ENCODE measurements at places on chromosomes 4 and X. TPM values are rescaled to one million over a fixed set of nuclear protein-coding genes. Genes with fewer than 3 reads are reported as not detected.

TRIM60 gene
- not detected for total RNA-seq

PNMA3 gene
- 1.2 TPM for total RNA-seq

FHIP1A gene
- total RNA-seq: not detected

DNA sequence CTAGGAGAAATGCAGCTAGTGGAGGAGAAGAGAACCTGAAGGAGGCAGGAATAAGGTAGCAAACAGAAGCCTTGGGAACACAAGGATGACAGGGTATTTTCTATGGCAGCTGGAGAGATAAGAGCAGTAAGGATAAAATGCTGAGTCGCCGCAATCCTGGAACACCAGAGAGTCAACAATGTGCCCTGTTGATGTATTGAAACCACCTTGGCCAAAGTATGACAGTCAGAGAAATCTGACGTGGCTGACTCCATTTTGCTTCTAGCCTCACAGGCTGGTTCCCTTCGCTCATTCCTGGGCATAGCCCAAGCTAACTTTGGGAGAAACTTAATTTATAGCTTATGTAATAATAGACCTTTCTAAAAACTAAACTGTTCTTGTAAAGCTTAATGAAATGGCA is 56.6 kb upstream of the C4orf54 start:
- no peaks in the 10 kb centered on the region for H3K36me3 ChIP-seq
- no peak for DNase-seq
- peaks cover 2% of the 10 kb centered on the region for H3K27me3 ChIP-seq
- H3K27ac ChIP-seq: no peak overlapping the region

ANXA10 gene
- not detected for total RNA-seq

CHIC1 gene
- 5.0 TPM for total RNA-seq

GRCh38 chr4:86330961-86331742 is 28.7 kb downstream of the MAPK10 start:
- no peaks in the 10 kb centered on the region for H3K36me3 ChIP-seq
- no peak overlapping the region for H3K27ac ChIP-seq
- H3K4me1 ChIP-seq: no peaks in the 10 kb centered on the region
- no peak for DNase-seq

GRCh38 chr4:100174985-100175383 is 15.3 kb downstream of the DDIT4L start:
- H3K27ac ChIP-seq: no peak overlapping the region
- H3K36me3 ChIP-seq: no peaks in the 10 kb centered on the region
- no peak for DNase-seq
- no peaks in the 10 kb centered on the region for H3K27me3 ChIP-seq

- H3K4me1 ChIP-seq: no peaks in the 10 kb centered on the region
- no peaks in the 10 kb centered on the region for H3K36me3 ChIP-seq
- no peaks in the 10 kb centered on the region for H3K27me3 ChIP-seq
Observed at GRCh38 chrX:26352891-26353430, 137.0 kb downstream of the MAGEB5 start.

DNA sequence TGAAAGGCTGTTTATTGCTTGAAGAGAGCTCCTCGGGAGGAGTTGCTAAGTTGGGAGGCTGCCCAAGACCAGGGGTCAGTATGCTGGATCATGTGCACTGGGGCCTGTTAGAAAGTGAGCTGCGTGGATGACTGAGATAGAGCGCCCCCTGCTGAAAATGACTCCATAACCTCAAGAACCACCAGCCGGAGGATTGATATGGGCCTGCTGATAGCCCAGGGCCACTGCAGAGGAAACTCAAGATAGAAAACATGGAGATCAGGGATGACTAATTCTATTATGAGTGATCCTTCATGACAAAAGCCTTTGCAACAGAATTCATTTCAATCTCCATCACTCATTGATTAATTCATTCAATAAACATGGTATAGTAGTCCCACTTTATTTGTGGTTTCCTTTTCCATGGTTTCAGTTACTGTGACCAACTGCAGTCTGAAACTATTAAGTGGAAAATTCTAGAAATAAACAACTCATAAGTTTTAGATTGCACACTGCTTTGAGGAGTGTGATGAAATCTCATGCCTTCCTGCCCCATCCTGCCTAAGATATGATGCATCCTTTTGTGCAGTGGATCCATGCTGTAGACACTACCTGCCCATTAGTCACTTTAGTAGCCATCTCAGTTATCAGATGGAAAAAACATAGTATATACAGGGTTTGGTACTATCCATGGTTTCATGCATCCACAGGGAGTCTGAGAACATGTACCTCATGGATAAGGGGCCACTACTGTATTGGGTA is 126.7 kb upstream of the MBNL3 start:
- H3K27ac ChIP-seq: no peak overlapping the region
- no peak overlapping the region for H3K4me3 ChIP-seq
- H3K4me1 ChIP-seq: no peaks in the 10 kb centered on the region
- H3K36me3 ChIP-seq: no peaks in the 10 kb centered on the region
- H3K27me3 ChIP-seq: no peaks in the 10 kb centered on the region

DNA sequence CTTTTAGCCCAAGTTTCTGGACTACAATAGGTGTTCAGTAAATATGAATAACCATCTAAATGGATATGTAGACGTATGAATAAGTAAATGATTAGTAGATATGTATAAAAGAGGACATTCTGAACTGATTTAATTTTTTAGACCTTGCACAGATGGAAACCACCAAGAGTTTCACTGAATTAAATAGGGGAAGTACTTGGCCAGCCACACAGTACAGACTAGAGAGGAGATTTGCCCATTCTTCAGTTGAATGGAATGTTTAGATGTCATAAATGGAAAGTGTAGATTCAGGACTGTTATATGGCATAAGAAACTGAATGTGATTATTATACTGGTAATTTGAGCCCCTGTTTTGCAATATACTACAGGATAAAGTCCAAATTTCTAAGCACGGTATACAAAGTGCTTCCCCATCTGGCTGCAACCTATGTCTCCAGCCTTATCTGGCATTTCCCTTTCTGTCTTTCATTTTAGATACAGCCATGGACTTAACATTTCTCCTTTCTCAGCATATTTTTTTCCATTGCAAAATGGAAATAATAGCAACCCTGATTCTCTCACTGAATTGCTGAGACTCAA is 137.8 kb upstream of the HS3ST1 start:
- no peaks in the 10 kb centered on the region for H3K36me3 ChIP-seq
- no peak overlapping the region for H3K4me3 ChIP-seq
- H3K27ac ChIP-seq: no peak overlapping the region
- DNase-seq: no peak

ADGRL3 gene
- not detected for total RNA-seq

GRCh38 chr4:83318666-83319065 is 16.0 kb downstream of the HPSE start:
- peaks cover 44% of the 10 kb centered on the region for H3K36me3 ChIP-seq
- no peak overlapping the region for H3K27ac ChIP-seq
- no peaks in the 10 kb centered on the region for H3K27me3 ChIP-seq

DNA sequence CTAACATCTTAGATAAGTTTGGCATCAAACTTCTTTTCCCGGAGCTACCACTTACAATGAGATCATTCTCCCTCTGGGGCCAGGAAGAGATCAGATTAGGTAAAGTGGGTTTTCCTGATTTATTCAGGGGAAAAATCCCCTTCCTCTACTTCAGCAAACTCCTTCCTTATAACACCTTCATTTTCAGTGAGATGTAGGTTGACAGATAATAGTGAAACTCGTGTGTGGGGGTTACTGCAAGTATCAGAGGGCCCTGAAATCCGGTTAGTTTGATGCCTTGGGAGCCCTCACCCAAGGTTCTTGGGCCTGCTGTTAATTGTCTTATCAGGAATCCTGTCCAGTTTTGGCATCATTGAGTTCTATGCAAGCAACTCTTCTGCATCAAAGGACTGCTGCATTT is 10.8 kb downstream of the FTHL17 start:
- no peak for DNase-seq
- no peaks in the 10 kb centered on the region for H3K27me3 ChIP-seq
- H3K4me1 ChIP-seq: no peaks in the 10 kb centered on the region
- H3K36me3 ChIP-seq: no peaks in the 10 kb centered on the region
- no peak overlapping the region for H3K27ac ChIP-seq

Measured in activated CD8-positive, alpha-beta T cell treated with anti-CD3 and anti-CD28 coated beads, Interleukin-2, amount 10 ng/mL, durations not matched to agents 7 days and 5 days (primary cell).